ENCODE measurements at places on chromosomes 2 and 18.

DNA sequence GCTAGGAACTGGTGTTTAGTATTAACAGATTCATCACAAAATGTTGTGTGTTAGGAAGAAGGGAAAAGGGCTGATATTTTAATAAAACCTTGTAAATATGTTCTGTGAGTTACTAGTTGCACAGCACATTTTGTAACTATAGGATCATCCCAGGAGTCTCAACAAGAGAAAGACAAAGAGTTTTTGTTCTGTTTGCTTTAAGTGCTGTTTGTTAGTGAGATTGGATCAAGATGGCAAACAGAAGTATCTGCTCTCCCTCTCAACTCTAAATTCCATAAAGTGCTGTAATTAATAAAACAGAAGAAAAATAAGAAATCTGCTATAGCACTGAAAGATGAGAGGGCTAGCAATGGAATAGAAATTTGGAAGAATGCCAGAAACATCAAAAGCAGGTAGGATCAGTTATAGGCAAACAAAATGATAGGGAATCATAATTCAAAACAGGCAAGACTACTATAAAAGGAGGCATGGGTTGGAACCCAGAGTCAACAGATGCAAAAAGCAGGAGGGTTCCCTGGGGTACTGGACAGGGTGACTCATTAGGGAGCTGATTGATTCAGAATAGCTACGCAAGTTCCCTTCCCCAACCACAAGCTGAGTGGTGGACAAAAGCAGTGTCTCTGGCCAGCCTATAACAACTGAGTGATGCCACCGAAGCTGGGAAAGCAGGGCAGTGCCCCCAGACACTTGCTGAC is 75.8 kb downstream of the DYNC1I2 start:
- DNase-seq = no peak

GRCh38 chr18:9825571-9826073 is 60.2 kb upstream of the TXNDC2 start:
- no peak for DNase-seq

GRCh38 chr2:30683236-30683956 is 123.8 kb downstream of the CAPN13 start:
- DNase-seq = no peak

DNA sequence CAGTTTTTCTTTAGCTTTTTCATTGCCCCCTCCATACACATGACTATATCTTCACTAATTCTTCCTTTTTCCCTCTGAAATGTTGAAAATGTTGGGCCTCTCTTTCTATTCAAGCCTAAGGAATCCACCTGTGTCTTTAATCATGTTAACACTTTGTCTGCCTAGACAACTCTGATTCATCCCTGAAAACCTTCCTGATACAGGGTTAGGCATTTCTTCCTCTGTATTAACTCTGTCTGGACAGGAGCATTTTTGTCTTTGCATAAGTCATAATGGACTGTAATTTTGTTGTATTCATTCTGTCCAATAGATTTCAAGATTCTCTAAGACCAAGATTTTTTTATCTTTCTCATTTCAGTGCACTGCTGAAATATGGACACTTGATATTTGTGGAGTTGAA is 297.3 kb downstream of the IKZF2 start:
- no peak for DNase-seq

GRCh38 chr2:67671464-67672450 is 274.6 kb downstream of the ETAA1 start:
- DNase-seq = no peak

GRCh38 chr2:17479875-17480274 is 38.4 kb downstream of the RAD51AP2 start:
- DNase-seq = no peak

DNA sequence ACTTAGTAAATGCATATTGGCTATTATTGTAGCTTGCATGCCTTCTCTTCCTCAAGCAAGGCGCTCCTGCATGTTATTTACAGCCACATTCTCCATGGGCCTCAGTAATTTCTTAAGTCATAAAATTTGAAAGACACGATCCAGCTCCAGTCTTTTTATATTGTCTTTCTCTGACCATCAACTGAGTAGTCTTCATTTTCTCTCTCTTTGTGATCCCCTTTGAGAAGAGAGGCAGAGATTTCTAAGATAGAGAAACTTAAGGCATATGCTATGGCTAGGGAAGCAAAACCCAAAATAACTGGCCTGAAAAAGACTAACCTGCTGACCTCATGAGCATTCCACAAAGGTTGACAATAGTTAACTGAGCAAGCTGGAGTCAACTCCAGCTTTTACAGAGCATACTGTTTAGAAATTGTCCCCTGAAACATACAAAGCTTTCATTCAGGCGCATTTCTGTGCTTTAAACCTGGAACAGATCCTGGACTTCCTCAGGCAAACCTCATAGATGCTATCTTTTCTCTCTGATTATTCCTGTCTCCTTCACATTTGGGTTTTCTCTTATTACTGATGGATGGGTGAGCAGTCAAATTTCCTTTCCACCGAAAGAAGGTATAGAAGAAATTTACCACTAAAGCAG is 4.6 kb downstream of the DPP4 start:
- no peak for DNase-seq

- DNase-seq = peak; percentile 67
Measured at GRCh38 chr18:58649966-58650816, 21.1 kb upstream of the MALT1 start.

DNA sequence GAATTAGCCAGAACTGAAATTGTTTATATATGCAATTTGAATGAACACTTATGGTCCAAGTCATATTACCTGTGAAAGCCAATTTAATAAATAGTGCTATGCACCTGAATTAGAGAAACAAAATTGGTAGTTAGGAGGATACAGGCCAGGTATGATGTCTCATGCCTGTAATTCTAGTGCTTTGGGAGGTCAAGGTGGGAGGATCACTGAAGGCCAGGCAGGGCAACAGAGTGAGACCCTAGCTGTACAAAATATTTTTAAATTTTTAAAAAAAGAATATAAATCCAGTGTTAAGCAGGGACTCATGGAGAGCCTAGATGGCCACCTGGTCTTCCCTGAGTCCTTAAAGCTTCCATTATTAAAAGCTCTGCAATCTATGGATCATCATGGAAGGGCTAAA is 7.3 kb upstream of the PSTPIP2 start:
- DNase-seq = no peak

GRCh38 chr2:219877728-219878127 is 250.3 kb downstream of the SLC4A3 start:
- DNase-seq = no peak

GRCh38 chr2:156890529-156891148 is 366.9 kb upstream of the GALNT5 start:
- no peak for DNase-seq

DNA sequence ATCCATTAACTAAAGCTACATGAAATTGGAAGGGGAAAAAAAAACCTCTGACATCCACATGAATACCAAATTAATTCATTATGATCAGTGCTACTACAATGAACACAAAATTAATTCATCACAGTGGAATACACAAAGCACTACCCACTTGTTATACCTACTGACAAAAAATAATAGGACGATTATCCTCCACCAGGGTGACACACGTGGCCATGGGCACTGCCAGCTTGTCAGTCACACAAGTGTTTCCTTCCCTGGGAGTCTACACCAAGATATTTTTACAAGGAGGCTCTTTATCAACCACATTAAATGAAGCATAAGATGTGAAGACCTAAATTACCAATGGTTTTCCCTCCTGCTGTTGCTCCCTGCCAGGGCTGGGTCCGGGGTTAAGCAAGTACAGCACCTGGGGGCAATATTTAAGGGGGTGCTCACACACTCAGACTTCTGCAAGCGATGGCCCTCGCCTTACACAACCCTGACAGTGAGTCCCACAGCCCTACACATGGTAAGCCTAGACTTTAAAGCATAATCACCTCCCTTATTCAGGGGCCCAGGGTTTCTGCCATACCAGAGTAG is 90.1 kb downstream of the TCF4 start:
- no peak for DNase-seq

DNA sequence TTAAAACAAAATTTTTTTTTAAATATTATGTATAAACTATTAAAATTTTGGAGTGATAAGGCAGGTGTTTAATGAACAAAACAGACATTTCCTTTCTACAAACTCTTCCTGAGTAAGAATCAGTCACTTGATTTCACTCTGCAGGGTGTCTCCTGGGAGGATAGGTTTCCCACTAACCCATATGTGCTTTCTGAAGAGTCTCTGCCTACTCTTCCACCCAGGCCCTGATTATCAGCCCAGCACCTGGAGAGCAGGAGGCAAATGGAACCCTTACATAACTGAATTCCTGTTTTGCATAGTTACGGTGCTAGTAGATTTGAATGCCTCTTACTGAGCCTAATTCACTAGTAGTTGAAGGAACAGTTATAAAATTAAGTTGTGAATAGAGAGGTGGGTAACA is 1718.6 kb downstream of the SUCLG1 start:
- DNase-seq = no peak

DNA sequence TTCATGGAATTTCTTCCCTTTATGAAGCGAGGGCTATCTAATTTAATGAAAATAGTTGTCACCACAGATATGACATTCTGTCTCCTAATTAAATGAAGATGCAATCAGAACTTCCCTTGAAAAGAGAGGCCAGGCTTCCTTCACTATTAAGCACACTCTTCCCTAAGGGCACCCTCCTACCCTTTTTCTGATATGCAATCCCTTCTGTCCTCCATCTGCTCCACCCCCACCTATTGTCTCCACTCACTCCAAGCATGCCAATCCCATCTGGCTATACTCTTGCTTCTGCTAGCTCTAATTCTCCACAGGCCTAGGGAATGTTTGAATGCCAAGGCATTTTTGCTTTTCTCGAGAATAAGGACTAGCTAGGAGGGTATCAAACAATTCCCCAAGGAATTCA is 818.4 kb upstream of the FSHR start:
- DNase-seq = no peak

GRCh38 chr2:68320118-68320641 is 431 bp upstream of the CNRIP1 start:
- no peak for DNase-seq

- no peak for DNase-seq
Measured at GRCh38 chr18:23226930-23227725, 91.8 kb downstream of the CABLES1 start.

DNA sequence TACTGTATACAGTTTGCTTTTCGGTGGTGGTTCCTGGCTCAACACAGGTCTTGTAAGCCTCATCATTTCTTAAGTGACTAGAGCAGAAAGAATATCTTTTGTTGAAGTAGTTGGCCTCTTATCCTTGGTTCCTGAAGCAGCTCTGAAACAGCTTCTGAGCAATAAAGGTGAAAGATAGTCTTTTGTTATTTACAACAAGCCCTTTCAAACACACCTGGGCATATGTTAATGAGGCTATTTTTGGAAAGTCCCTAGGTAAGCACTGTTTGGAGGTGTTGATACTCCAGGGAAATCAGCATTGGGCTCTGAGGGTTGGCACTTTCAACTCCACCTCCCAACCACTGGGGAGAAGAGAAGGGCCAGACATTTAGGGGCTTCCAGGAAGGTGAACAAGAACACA is 211.0 kb downstream of the MCFD2 start:
- DNase-seq = no peak

DNA sequence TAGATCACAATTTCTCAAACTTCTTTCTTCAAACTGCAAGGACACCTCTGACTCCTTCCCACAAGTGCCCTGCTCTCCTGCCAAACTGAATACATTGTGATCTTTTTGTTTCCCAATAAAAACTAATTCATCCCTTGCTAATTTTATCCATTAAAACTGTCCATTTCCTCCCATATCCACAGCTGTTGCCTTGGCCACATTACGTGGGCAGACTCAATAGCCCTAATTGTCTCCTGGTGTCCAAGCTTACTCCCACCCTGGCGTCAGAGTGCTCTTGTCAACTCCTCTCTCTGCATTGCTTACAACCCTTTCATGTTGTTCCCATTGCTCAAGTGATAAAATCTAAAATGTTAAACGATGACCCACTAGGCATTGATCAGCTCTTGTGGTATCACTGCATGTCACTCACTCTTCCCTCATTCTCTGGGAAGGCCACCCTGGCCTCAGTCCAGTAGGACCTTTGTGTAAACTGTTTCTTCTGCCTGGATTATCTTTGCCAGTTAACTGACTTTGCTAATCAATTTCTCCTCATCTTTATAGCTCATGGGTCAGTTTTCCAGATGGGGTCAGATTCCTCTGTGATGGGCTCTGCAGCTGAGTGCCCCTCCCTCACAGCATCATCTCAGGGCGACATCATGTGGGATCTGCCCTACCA is 525.0 kb downstream of the SLC4A3 start:
- DNase-seq = no peak

DNA sequence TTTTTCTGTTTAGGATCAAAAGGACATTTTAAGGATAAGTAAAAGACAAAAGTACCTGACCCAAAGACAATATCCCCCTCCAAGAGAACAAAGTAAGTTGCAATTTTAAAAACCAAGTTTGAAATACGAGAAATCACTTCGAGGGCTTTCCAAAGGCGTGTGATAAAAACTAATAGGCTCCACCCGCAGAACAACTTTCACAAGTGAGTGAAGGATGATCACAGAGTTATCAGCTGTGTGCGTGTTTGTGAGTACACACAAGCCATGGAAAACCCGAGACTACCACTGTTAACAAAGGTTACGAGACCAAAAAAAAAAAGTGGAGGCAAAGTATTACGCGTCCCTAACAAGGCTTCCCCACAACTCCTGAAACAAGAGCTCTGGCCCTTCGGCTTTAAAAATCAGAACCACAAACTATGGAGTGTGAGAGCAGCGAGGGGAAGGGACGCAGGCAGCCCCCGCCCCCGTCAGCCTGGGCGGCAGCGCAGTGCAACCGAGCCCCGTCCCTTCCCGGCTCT is 719 bp downstream of the SMAD2 start:
- DNase-seq = no peak

DNA sequence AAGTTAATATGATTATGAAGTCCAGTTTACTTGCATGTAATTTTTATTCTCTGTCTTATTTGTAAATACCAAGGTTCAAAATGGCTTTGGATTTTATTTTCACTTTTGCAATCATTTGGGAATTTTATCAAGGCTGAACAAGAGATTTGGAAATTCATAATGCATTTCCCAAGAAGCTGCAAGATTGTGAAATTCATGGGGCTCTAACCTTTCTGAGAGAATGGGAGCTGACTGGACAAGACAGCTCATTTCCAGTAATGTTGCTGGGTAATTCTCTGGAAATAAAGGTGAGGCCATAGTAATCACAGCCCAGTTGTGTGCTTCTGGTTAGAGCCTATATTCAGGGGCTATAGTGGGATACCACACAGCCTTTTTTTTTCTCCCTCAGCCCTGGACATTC is 21.5 kb upstream of the NABP1 start:
- no peak for DNase-seq

DNA sequence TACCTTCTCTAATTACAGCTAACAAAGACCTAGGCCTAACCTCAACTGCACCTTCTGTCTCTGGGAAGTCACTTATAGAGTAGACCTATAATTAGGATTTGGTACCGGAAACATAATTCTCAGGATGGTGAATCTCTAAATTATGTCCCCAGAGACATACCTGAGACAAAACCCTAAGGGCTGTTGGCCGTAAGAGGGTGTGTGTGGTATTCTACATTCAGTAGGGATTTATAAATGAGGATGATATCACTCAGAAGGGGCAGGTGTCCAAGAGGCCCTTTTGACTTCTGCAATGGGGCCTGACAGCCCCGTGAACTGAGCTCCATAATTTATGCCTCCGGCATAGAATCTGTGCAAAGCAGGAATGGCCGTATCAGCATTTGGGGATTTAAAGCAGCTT is 13.5 kb upstream of the DARS1 start:
- DNase-seq = no peak

- no peak for DNase-seq
Measured at GRCh38 chr2:99555404-99555803, 65.6 kb upstream of the REV1 start.

Measured in stimulated activated naive CD8-positive, alpha-beta T cell treated with anti-CD3 and anti-CD28 coated beads, Interleukin-15, amount 100 ng/mL, for 72 hours (primary cell).